ENCODE measurements at places on chromosomes 6 and 20. TPM values are rescaled to one million over a fixed set of nuclear protein-coding genes. Genes with fewer than 3 reads are reported as not detected.

Gene FNDC1
- not detected for total RNA-seq

Gene BANF2
- total RNA-seq = not detected

Gene EPPIN
- total RNA-seq = not detected

Gene CST2
- total RNA-seq = not detected

Gene DEFB132
- 2.4 TPM for total RNA-seq

Gene DEFB124
- not detected for total RNA-seq

Gene NT5E
- total RNA-seq = 28.6 TPM

Gene PROKR2
- not detected for total RNA-seq

Gene POLR3F
- total RNA-seq = 6.3 TPM

Gene TNF
- not detected for total RNA-seq

Gene COL21A1
- total RNA-seq = 2.5 TPM

Gene CRISP2
- total RNA-seq = not detected

Gene PANK2
- 37.3 TPM for total RNA-seq

DNA sequence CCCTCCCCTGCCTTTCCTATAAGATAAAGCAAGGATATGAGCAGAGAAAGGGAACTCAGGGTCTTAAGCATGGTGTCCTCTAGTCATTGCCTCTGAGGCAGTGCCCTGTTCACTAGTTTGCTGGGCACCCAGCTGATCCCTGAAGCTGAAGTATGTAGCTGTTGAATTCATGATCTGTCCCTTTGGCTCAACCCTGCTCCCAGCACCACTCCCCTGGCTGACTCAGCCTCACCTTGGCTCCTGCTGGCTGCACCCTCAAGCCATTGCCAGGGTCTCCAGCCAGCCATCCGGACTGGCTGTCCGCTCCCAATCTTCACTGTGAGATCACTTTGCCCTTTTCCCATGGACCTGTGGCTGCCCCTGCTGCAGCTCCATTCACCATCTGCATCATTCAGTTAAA, 25.9 kb upstream of the UST start:
- no peak for DNase-seq

- DNase-seq = no peak
Observed at GRCh38 chr6:88013015-88013414, 34.6 kb upstream of the SPACA1 start.

DNA sequence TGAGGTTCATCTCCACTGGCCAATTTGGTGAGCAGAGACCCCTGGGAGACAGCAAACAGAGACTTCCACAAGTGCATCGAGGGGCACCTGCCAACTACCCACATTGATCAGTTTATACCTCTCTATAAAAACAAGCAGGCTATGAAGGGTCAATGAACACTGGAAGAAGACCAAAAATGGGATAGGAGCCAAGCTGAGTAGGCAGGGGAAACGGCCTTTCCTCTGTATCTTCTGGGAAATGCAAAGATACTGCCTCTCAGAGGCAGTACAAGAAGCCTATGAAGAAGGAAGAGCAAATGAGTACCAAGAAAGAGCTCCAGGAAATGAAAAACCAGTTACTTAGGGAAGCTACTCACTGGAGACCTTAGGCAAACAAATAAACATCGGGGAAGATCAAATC, 247.7 kb downstream of the GMDS start:
- DNase-seq = no peak

- DNase-seq = no peak
Observed at GRCh38 chr6:40669343-40669742, 82.2 kb upstream of the LRFN2 start.

GRCh38 chr6:117266257-117267053, 1.1 kb downstream of the VGLL2 start:
- DNase-seq = no peak

- no peak for DNase-seq
Observed at GRCh38 chr20:1373614-1374013, 19.2 kb downstream of the FKBP1A start.

DNA sequence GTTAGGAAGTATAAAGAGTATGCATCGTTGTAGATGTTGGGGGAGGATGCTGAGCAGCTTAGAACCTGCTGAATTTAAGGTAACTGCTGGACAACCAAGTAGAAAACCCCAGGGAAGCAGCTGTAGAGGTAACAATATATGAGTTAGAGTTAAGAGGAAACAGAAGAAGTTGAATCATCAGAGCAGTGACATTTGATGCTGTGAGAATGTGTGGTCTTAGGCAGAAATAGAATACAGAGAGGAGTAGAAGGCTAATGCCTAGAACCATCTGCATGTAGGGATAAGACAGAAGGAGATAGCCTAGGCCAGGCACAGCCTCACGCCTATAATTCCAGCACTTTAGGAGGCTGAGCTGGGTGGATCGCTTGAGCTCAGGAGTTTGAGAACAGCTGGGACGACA, 22.6 kb upstream of the DYNLRB1 start:
- no peak for DNase-seq

- DNase-seq = no peak
Observed at GRCh38 chr6:81656231-81656630, 96.2 kb downstream of the TENT5A start.

DNA sequence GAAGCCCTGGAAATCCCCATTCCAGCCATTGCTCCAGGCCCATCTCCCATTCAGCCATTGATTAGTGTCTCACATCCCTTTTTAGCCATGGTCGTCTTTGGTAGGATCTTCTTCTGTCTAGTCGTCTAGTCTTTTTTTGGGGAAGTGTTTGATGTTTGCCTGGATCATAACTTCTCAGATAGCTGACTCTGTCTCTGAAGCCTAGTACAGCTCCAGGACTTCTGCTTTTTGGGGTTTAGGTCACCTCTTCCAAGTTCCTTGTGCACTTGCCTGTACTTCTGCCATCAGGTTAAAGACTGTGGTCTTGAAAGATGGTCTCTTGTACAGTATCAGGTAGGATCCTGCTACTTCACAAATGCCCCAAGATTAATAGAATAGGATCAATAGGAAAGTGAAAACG, 553.5 kb downstream of the PKHD1 start:
- no peak for DNase-seq

DNA sequence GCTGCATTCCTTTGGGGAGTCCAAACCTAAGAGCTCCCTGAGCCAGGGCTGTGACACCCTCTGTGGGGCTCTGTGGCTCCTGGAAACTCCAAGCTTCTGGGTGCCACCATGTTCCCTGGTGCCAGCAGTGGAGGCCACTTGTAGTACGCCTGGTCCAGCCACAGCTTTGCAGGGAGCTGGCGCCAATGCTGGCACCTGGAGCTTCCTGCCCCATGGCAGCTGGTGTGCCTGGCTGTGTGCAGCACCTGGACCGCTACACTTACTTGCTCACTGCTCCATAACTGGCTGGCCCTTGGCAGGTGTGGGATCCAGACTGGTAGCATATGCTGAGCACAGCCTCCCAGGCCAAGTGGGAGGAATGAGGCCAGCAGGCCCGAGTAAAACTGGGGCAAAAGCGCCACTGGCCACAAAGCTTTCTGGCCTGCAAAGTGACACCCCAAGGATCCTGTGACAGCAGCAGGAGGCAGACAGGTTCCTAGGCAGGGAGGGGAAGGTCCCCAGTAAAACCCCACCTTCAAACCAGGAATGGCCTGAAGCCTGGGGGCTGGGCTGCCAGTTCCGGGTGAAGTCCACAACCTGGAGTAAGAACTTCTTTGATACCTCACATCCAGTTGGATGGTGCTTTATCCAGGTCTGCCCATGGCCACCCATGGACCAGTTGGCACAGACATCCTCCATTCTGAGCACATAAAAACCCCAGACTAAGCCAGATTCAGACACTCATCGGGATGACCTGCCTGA, 461.0 kb downstream of the TBC1D32 start:
- no peak for DNase-seq

DNA sequence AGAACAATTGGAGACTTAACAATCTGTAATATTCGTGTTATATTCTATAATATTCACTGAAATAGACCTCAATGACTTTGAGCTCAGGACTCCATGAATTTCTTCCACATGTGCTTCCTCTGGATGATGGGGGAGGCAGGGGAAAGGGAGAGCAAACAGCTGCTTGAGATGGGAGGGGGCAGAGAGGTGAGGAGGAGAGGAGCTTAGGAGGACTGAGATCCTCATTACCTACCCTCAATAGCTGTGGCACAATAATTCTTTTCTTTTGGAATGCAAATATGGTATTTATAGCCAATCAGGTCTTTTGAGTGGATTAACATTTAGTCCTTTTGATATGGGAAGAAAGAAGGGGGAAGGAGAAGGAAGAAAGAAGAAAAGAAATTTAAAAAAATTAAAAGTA, 64.1 kb upstream of the ZNF217 start:
- no peak for DNase-seq

- no peak for DNase-seq
Observed at GRCh38 chr6:116175344-116175743, 49.4 kb upstream of the COL10A1 start.

DNA sequence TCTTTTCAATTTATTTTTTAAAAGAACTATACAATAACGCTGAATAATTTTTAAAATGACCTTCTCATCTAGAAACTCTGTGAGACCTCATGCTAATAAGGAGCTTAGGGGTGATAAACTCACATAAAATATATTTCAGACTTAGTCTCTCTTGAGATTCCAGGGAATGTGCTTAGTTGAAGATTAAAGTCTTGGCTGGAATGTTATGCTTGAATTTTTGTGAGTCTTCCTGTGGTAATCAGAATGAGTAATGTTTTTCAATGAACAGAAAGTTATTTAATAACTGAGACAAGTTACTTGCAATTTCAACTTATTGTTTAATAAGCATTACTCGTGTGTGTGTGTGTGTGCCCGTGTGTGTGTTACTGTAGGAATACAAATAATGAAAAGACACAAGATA, 379.9 kb upstream of the EPHA7 start:
- DNase-seq = no peak

DNA sequence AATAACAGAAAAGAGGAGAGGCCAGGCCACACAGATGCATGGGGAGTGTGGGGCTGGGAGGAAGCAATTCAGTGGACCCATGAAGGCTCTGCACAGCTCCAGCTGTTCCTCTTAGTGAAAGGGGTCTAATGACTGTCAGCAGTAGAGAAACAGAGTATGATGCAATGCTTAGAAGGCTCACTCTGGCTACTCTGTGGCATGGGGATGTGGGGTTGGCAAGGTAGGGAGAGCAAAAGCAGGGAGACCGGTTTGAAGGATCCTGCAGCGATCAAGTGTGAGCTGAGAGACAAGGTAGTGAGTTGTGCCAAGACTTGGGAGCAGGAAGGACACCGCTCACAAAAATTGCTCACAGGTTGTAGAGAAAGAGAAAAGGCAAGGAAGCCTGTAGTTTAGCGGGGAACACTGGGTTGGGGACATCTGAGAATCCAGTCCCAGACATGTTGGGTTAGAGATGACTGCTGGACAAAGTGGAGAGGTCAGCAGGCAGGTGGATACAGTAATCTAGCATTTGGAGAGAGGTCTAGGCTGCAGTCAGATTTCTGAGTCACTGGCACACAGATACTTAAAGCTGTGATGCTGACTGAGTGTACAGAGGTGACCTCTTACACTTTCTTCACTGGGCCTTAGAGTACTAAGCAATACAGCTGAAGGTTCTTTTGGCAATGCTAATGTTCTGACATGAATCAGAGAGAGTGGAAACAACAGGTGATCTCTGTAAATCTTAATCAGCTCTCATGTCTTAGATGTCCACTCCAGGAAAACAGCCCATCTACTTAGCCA, 27.1 kb downstream of the NAPB start:
- no peak for DNase-seq

GRCh38 chr6:3518356-3519190, 61.7 kb upstream of the SLC22A23 start:
- DNase-seq = no peak

DNA sequence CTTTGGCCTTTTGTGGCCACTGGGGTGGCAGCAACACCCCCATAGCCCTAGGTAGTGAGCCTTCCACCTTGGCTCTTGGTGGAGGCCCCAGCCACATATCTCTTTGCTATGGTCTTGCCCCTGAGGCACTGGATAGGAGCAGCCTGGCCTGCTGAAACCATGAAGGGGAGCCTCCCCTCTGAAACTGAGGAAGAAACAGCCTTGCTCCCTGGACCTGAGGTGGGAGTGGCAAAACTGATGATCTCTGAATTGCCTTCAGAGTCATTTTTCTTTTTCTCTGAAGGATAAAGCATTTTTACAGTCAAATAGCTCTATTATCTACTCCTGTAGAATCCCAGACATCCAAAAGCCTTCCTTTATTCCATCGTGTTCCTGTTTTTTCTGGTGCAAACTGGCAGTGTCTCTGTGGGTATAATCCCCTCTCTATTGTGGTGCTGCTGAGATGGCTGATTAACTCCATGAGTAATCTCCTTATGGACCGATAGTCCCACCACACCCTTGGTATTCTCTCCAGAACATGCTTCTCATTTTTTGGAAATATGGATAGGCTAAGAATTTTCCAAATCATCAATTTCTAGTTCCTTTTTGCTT, 22.0 kb upstream of the PRSS35 start:
- DNase-seq = no peak

All from omental fat pad (tissue), 4 donors.